ENCODE measurements at places on chromosomes 12 and 14.

GRCh38 chr12:108571609-108572165, 9.3 kb downstream of the ISCU start:
- no peak for DNase-seq

DNA sequence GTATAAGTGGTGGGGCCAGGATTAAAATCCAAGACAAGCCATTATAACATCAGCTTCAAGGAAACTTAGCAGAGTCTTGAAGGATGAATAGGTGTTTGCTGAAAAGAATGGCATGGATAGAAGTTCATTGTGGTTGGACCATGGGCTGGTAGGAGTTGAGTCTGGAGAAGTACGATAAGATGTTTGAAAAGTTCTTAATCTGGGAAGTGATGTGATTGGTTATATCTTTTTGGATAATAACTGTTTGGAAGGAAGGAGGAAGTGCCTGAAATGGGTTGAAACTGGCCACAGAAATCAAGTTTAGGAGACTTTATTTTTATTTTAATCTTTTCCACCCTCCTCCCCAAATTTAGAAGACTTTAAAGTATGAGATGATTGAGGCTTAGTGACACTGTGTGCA, 4.9 kb downstream of the DENR start:
- no peak for DNase-seq

GRCh38 chr12:108173160-108173559, 44.1 kb downstream of the WSCD2 start:
- DNase-seq = no peak

GRCh38 chr12:126905752-126906151, 1361.2 kb upstream of the TMEM132C start:
- DNase-seq = no peak

DNA sequence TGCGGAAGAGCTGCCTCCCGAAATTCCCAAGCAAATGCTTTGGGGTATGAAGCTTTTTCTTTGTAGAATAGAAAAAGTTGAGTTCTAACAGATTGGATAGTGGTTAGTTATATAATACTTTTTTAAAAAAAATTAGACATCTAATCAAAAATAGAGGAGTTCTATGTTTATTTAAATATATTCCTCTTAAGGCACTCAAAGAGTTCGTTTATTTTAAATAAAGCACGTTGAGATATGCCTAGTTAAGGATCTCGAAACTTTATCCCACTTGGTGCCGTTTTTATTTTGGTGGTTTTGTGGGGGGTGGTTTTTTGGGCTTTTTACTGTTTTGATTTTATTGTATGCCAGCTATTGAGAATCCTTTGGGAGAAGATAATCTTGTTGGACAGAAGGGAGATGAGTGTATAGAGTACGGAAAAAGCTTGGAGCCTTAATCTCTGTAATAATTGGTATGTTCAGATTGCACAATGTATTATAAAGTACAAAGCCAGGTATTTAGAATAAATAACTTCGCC, 10.7 kb upstream of the SNAPC1 start:
- DNase-seq = no peak

GRCh38 chr12:11976005-11976404, 94.7 kb upstream of the BCL2L14 start:
- no peak for DNase-seq

- DNase-seq = no peak
Measured at GRCh38 chr12:66190519-66191370, 1.7 kb downstream of the IRAK3 start.

DNA sequence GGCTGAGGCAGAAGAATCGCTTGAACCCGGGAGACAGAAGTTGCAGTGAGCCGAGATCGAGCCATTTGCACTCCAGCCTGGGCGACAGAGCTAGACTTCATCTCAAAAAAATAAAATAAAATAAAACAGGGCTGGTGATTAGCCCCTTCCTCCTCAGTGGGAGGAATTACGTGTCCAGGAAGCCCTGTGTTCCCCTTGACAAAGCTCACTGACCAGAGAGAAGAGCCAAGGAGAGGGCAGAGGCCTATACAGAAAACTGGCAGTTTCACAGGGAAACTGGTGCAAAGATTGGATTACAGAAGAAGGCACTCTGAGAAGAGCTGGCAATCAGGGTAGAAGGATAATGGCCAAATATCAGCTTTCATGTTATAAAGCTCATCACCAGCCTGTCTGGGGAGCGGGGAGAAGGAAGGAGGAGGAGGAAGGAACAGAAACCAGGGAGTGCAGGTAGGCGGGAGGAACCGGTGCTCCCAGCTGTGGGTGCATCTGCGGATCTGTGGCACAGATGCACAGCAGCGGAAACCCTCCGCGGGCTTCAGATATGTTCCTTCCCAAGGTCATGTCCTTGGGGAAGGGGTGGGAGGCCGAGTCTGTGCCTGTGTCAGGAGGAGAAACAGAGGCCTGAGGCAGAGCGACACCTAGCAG, 6.7 kb downstream of the RAB15 start:
- no peak for DNase-seq

GRCh38 chr12:128951448-128951847, 98.2 kb downstream of the GLT1D1 start:
- DNase-seq = no peak

GRCh38 chr12:109881752-109882151, 1.4 kb upstream of the GLTP start:
- no peak for DNase-seq

GRCh38 chr12:7175493-7175892, 14.0 kb upstream of the PEX5 start:
- DNase-seq = no peak

GRCh38 chr14:104145826-104146601, 7.6 kb downstream of the KIF26A start:
- DNase-seq = no peak
